ENCODE measurements at places on chromosomes 16 and 17. TPM values are rescaled to one million over a fixed set of nuclear protein-coding genes. Genes with fewer than 3 reads are reported as not detected.

GRCh38 chr17:82795615-82796014, 43.8 kb downstream of the TBCD start:
- DNase-seq = no peak
- no peaks in the 10 kb centered on the region for H3K27me3 ChIP-seq
- no peak overlapping the region for H3K4me3 ChIP-seq
- H3K27ac ChIP-seq = peak overlapping the region; percentile 10

- no peaks in the 10 kb centered on the region for H3K36me3 ChIP-seq
- no peaks in the 10 kb centered on the region for H3K27me3 ChIP-seq
- peaks cover 20% of the 10 kb centered on the region for H3K4me1 ChIP-seq
- peak; percentile 68 for DNase-seq
Observed at GRCh38 chr17:41537614-41537954, 9.5 kb upstream of the KRT19 start.

DNA sequence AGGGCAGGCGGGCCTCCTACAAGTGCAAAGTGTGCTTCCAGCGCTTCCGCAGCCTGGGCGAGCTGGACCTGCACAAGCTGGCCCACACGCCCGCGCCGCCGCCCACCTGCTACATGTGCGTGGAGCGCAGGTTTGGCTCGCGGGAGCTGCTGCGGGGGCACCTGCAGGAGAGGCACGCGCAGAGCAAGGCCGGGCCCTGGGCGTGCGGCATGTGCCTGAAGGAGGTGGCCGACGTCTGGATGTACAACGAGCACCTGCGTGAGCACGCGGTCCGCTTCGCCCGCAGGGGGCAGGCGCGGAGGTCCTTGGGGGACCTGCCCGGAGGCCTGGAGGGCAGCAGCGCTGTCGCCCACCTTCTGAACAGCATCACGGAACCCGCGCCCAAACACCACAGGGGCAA, 16.3 kb upstream of the ZFPM1 start:
- no peaks in the 10 kb centered on the region for H3K36me3 ChIP-seq
- peaks cover under 1% of the 10 kb centered on the region for H3K27me3 ChIP-seq
- no peak overlapping the region for H3K27ac ChIP-seq
- H3K4me1 ChIP-seq = no peaks in the 10 kb centered on the region

The CIITA gene
- not detected for total RNA-seq

The ENPP7 gene
- not detected for total RNA-seq

Measured in endodermal cell (in vitro differentiated cells).